ENCODE measurements at places on chromosomes 13 and 19.
A peak's percentile ranks its signal among the peaks of the same experiment; 100 is the strongest.

- DNase-seq: no peak
Measured at GRCh38 chr13:32804673-32805230, 211.5 kb upstream of the KL start.

- DNase-seq: no peak
Measured at GRCh38 chr13:99866781-99867180, 104.8 kb downstream of the ZIC5 start.

DNA sequence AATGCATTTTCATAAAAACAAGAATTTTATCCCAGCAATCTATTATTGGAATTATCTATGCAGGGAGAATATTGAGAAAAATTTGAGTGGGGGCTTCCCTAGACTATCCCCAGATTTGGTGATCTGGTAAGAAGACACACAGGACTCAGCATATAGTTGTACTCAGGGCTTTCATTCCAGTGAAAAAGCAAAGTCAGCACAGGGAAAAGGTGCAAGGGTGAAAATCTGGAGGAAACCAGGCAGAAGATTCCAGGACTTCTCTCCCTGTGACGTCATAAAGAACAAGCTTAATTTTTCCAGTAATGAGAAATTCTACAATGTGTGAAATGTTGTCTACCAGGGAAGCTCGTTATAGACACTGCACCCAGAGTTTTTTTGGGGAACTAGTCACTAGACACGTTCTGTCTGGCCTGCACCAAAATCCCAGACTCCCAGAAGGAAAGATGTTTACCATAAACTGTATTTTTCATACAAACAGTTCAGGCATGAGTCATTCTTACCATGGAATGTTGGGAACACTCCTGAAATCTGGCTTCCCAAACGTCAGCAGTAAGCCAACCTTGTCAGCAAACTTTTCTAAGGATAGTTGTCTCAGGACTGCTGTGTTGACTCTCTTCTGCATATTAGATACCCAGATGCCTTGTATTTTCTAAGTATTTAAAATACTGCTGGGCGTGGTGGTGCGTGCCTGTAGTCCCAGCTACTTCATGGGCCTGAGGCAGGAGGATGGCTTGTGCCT, 107.4 kb downstream of the DNAJC3 start:
- no peak for DNase-seq

DNA sequence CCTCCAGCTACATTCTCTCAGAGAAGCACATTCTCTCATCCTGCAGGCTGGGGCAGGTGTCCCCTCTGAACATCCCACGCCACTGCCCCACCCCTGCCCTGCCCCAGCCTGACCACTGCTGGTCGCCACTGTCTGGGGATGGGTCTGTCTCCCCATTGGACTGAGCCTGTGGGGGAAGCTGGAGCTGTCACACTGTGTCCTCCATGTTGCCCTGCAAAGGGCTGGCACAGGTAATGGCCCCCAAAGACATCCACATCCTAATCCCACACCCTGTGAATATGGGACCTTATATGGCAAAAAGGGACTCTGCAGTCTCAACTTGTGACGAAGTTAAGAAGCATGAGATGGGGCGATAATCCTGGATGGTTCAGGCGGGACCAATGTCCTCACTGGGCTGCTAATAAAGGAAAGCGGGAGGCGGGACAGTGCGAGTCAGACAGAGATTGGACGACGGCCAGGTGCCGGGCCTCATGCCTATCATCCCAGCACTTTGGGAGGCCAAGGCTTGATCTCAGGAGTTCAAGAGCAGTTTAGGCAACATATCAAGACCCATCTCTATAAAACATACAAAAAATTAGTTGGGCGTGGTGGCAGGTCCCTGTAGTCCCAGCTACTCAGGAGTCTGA, 9.1 kb downstream of the AP2S1 start:
- DNase-seq: no peak

DNA sequence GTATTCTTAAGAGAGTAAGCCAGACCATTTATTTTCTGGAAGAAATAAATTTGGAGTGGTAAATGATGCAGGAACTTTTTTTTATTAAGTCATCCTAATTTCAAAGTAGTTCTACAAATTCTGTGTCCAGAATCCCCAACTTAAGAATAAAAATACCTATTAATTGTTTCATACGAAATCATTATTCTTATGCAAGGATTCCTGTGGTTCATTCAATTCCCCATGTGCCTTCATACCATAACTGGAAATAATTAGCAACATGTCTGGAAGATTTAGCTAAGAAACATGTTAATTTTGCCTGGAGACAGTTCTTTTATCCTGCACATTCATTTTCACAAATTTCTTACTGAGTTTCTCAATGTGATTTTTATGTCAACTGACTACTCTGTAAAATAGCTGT, 408.6 kb downstream of the PCDH9 start:
- DNase-seq: no peak

- DNase-seq: no peak
Measured at GRCh38 chr19:13920940-13921747, 15.1 kb downstream of the CC2D1A start.

DNA sequence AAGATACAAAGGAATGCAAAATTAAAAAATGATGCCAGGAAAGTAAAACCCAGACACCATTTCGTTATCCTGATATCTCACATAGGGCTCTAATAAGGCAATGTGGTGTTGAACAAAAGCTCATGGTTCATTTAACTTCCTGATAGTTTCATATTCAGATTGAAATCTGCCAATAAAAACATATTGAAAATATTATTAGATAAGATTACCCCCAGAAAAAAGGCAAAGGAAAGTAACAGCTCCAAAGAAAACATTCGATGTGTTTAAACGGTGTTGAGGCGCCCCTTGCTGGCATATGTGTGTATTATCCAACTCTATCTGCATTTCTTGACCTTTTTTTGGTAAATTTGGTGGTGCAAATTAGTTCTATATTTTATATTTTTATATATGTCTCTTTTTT, 75.9 kb downstream of the ESD start:
- DNase-seq: no peak

- DNase-seq: no peak
Measured at GRCh38 chr19:10855879-10856522, 7.8 kb downstream of the C19orf38 start.

DNA sequence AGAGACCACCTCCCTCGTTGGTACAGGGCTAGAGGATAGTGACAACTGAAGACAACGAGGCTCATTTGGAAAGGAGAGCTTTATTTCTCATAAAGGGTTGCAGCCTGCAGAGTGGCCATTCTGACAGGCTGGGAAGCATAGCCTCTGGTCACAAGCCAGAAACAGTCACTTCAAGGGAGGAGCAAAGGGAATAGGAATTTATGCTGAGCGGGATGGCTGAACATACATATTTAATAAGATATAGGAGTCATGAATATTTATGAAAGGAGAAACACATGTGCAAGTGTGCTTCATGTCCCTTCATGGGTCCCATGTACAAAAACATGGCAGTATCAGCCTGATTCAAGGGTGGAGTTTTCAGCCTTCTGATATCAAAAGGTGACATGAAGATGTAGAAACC, 27.1 kb upstream of the URI1 start:
- no peak for DNase-seq

DNA sequence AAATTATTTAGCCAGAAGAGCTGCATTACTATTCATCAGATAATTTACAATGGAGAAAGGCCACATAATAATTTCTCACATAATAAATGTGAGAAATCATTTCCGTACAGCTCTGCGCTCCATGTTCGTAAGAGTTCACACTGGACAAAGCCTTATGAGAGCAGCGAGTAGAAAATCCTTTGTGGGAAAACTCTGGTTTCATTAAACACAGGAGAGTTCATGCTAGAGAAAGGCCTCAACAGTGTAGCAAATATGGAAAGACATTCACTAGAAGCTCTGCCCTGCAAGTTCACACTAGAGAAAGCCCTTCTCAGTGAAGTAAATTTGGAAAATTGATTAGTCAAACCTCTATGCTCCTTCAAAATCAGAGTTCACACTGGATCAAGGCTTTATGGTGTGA, 8.4 kb downstream of the ZNF776 start:
- no peak for DNase-seq

GRCh38 chr13:43348397-43348796, 325.0 kb downstream of the DNAJC15 start:
- no peak for DNase-seq

GRCh38 chr13:43878892-43879754, at the start of gene CCDC122:
Gene CCDC122 (minus strand): TSS chr13:43879740. CDS start chr13:43869376, 10,364 bp downstream.
- peak; percentile 62 for DNase-seq

DNA sequence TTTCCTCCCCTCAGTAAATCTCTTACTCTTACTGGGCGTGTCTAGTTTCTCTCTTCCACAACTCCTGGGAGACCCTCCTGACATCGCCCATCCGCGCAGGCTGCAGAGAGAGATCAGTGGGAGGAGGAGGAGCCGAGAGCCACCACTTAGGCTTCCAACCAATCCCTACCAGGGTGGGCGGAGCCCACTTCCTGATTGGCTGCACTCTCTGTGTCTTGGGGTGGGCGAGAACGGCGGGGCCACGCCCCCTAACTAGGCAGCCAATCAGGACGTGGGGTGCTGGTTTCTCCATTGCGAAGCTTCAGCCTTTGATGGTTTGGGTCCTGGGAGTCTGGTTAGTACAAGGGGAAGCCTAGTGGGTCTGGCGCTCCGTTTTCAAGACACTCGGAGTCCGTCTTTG, at the start of gene PMIS2:
Gene PMIS2 (plus strand): TSS at position 326 of the 400 bp plus-strand sequence. CDS start 87 bp downstream, outside the sequence.
- DNase-seq: no peak

DNA sequence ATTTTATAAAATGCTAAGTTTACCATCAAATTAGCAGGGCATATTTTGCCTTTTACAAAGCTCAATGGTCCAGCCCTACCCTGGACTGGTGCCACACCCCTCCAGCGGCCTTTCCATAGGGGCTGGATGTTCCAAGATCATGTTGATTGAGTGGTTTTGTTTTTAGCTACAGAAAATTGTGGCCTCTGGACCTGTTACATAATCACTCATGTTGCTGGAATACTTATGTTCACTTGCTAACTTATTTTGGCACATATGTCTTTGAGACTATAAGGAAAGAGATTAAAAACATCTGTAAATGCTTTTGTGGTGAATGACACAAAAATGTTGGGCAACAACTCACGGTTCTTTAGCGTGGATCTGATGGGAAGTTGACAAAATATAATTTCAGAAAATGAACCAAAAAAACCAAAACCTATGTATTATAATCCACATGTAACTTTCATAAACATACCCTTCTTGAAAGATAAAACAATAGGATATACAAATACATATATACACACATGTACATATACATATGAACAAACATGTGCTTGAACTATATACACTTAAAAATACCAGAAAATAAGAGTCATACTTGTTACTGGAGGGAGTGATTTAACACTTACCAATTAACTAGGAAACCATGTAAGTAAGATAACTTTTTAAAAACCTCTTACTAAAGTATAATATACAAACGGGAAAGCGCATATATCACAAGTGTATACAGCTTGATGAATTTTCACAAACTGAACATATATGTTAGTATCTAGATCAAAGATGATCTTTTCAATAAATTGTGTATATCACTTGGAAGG, 46.6 kb upstream of the SLC15A1 start:
- DNase-seq: no peak

- peak; percentile 60 for DNase-seq
Measured at GRCh38 chr19:20999731-21000352, 20.6 kb upstream of the ZNF430 start.

- no peak for DNase-seq
Measured at GRCh38 chr19:51810223-51810622, 15.3 kb downstream of the FPR3 start.

DNA sequence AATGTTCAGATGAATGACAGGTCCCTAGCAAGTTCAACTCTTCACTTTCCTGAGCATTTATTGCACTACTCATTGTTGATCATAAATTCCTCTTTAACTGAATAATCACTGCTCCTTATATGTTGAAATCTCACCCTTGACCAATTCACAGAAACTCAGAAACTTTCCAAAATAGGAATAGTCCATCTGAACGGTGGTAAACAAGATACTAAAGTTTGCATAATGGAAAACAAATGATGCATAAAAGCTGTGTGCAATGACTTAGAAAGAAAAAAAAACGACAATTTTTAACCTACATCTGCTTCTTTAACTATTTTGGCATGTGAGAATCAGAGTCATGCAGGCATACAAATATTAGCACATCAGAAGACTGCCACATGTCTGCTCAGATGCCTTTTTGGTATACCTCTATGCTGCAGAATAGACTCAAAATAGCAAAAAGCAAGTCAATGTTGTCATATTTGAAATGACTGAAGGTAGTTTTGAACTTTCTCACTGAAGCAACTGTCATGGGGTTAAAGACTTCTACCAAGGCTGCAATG, 34.8 kb downstream of the SLC10A2 start:
- DNase-seq: no peak

DNA sequence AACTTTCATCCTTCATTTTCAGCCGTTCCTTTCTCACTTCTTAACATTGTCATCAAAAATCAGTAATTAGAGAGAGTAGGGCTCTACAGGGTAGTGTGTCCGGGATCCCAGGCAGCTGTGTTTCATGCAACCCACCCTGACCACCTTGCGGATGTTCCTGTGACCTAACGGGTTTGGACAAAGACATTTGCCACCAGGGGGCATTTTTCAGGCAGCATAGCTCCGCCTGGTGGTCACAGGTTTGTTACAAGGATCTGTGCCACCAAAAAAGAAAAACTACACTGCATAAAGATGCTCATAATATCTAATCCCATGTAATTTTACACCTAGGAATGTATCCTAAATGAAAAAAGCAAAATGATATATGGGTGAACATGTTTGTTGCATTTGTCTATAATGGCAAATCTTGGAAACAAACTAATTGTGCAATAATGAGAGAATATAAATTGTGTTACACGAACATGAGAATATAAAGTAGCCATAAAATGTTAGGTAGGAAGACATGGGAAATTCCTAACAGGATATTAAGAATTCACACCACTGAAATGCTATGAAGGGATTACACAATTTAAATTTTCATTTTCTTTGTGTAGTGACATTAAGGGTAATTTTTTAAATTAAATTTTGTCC, 123.0 kb downstream of the SLC7A1 start:
- no peak for DNase-seq

DNA sequence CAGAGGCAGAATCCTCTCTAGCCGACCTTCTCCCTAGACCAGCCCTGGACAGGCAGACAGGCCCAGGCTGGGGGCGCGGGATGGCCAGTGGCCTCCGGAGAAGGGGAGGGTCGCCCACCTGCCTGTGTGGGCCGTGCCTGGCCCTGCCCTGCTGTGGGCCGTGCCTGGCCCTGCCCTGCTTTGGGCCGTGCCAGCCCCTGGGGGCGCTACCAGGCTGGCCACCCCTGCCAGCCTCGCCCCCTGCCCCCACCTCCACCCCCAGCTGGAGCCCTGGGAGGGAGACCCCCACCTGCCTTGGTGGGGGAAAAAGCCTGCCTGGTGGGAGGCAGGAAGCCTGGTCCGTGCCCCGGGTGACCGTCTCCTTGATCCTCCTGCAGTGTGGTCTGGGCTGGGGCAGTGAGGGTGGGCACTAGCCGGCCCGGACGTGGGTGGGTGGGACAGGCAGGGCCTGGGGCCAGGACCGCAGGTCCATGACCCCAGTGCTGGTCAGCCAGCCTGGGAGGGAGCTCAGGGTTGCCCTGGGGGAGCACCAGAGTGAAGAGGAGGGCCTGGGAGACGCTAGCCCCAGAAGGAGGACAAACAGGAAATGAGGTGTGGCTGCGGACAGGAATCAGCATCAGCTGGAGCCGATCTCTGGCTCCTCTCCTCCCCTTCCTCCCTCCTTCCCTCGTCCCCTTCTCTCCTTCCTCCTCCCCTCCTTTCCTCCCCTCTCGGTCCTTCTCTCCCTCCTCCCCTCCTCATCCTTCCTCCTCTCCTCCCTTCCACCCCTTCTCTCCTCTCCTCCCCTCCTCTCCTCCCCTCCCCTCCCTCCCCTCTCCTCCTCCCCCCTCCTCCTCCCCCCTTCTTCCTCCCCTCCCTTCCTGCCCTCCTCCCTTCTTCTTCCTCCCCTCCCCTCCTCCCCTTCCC, 5.1 kb upstream of the MKNK2 start:
- no peak for DNase-seq

Data from stimulated activated CD8-positive, alpha-beta memory T cell treated with anti-CD3 and anti-CD28 coated beads, Interleukin-15, amount 100 ng/mL, for 24 hours (primary cell).